Mammary epithelial cell (primary cell): ENCODE measurements at places on chromosomes 7 and 10. TPM values are rescaled to one million over a fixed set of nuclear protein-coding genes. Genes with fewer than 3 reads are reported as not detected.

Gene CYP3A4
- polyA plus RNA-seq, result not detected

DNA sequence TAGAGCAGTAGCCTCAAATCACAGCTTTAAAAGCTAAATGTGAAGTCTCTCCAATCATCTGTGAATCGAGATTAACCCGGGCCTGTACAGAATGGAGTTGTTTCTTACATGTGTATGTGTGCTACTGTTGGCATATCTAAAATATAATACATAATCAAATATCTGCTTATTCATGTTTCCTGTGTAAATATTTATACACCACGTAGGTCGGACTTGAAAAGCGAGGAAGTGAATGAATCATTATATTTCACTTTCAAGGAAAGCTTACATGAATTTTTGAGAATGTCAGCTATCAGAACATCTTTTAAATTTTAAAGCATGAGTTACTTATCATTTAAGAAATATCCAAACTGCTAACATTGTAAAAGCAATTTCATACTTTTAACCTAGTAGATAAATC lies 233.3 kb downstream of the SLC25A13 start:
- DNase-seq, result peak; percentile 36

DNA sequence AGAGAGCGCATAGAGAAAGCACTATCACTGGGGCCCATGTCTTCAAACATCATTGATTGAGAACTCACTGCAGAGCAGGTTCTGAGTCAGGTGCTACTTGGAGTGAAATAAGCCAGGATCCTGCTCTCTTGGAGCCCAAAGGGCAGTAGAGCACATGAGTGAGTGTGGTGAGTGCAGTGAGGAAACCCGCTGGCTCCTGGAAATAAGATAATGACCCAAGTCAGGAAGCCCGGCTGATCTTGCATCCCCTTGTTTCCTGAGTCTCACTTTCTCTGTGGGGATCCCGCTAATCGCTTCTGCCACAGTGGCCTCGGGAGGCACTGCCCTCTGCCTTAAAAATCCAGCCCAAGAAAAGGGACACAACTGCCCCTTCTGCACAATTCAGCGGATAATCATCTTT lies 7.1 kb upstream of the FAM107B start:
- DNase-seq, result no peak

Gene ARF5
- 400 TPM for polyA plus RNA-seq

- no peak for DNase-seq
These were observed 158.2 kb upstream of the PTPRZ1 start for GRCh38 chr7:121714559-121715303.

Gene CUX1
- 13.5 TPM for polyA plus RNA-seq

DNA sequence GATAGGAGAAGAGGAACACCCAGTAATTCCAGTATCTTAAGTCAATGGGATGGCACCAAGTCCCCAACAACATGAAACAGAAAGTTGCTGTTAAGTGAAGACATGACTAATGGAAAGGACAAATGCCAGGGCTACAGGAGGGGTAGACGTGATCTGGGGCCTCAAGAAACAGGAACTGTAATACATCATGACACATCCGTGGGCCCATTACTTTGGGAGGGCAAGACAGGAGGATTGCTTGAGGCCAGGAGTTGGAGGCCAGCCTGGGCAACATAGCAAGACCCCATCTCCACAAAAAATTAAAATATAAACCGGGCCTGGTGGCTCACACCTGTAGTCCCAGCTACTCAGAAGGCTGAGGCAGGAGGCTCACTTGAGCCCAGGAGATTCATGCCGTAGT lies 408.6 kb upstream of the PRKCQ start:
- DNase-seq, result no peak

Gene HYAL4
- polyA plus RNA-seq, result 0.87 TPM

GRCh38 chr10:6279540-6280267 lies 77.0 kb downstream of the PFKFB3 start:
- no peak for DNase-seq

DNA sequence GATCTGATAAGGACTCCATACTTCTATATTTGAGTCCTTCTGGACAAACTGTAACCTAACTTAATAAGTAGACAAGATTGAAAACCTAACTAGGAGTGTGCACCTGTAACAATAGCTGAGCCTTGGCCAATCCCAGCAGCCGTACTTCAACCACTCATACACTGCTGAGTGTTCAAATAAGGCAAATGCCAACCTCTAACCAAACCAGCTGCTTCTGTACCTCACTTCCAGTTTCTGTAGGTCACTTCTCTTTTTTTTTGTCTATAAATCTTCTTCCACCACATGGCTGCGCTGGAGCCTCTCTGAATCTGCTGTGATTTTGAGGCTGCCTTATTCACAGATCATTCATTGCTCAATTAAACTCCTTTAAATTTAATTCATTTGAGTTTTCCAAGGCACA lies 753.2 kb downstream of the DNAJB9 start:
- DNase-seq, result no peak

GRCh38 chr10:12264204-12264940 lies 68.4 kb downstream of the CDC123 start:
- DNase-seq, result peak; percentile 67

Gene BAIAP2L1
- polyA plus RNA-seq, result 36.4 TPM

DNA sequence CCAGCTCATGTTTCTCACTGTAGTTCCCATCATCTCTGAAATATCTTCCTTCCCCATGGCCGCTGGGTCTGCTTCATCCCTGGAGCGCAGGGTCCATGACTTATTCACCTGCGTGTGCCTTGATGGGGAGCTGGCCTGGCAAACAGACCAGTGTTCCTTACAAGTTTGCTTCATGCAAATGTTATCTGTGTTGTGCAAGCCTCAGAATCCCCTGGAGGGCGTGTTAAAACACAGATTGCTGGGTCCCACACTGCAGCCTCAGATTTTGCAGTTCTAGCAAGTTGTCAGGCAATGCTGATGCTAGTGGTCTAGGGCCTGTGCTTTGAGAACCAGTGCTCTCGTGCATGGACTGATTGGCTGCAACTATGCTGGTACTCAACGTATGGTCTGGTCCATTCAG lies 7.2 kb upstream of the DMBT1 start:
- DNase-seq, result no peak

DNA sequence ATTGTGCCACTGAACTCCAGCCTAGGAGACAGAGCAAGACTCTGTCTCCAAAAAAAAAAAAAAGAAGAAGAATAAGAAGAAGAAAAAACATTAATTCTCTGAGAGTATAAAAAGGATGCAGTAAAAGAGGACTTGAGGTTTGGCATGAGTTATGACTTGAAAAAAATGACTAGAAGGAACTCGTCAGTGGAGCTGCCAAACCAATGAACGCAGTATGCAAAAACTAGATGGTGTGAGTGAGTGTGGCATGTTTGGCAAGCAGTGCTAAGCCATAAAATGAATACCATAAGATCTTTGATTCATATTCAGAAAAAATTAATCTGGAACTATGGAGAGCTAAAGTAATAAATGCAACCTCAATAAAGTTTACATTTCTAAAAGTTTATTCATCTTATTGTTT lies 68.6 kb upstream of the MEOX2 start:
- no peak for DNase-seq

Gene CARD11
- 3.1 TPM for polyA plus RNA-seq

- no peak for DNase-seq
These were observed 43.9 kb downstream of the CHRM2 start for GRCh38 chr7:136912339-136912738.
